ENCODE measurements at places on chromosomes 2 and 18.

GRCh38 chr2:131542438-131543384, 15.0 kb downstream of the CCDC74A start:
- no peak for DNase-seq

GRCh38 chr2:107334306-107334705, 448.3 kb upstream of the ST6GAL2 start:
- DNase-seq: no peak

DNA sequence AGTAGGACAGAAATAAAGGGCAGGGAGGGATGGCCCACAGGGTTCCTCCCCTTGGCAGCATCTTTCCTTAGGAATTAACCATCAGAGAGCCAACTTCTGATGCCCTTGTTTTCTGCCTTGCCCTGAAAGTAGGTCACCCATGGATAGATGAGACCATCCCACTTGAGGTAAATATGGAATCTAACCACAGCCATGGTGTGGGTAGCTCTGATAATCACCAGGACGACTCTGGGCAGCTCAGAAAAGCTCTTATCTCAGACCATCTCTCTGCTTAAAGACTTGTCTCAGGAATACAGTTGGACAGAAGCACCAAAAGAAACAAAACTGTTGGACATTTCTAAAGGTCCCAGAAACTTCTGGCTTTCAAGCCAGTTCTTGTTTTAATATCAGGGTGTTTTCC, 101.4 kb upstream of the CELF4 start:
- DNase-seq: no peak

DNA sequence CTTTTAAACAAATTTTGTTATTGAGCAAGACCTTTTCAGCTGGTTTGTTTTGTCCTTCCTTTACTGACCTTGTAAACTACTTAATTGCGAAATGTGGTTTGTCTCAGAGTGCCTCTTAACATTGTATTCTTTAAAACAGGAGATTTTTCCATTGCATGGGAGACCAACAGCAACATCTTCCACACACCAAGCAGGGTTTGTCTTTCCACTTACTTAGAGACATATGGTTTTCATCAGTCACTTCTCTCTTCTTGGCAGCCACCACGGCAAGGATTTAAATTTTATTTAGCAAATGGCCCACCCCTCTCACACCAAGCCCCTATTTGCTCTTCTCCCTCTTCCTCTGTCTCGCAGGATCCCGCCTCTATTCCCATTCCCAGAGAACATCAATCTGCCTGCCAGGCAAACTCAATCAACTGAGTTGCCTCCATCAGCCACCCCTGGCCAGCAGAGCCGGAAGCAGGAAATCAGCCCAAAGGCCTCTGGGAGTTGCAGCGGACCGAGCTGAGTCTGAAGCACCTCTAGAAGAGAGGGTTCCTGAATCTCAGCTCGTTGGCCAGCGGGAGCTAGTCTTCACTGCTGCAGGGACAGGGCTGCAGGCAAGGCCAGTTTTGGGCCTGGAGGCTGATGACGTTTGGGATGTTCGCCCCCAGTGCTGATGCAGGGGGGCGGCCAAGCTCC, 11.3 kb upstream of the CIB4 start:
- DNase-seq: peak; percentile 59

- DNase-seq: no peak
Observed at GRCh38 chr18:7470101-7470500, 97.0 kb upstream of the PTPRM start.
